ENCODE measurements at places on chromosomes 4 and X. TPM values are rescaled to one million over a fixed set of nuclear protein-coding genes. Genes with fewer than 3 reads are reported as not detected.

- DNase-seq = no peak
- no peak overlapping the region for H3K4me3 ChIP-seq
- no peaks in the 10 kb centered on the region for H3K4me1 ChIP-seq
- no peaks in the 10 kb centered on the region for H3K27me3 ChIP-seq
Measured at GRCh38 chr4:178463747-178464146, 1021.5 kb upstream of the AGA start.

The TGIF2LX gene
- total RNA-seq = not detected

GRCh38 chr4:184166736-184167135, 50.9 kb downstream of the ENPP6 start:
- no peaks in the 10 kb centered on the region for H3K36me3 ChIP-seq
- no peaks in the 10 kb centered on the region for H3K4me1 ChIP-seq
- DNase-seq = no peak
- H3K27ac ChIP-seq = no peak overlapping the region
- no peaks in the 10 kb centered on the region for H3K27me3 ChIP-seq
- H3K4me3 ChIP-seq = no peak overlapping the region

The RHOH gene
- total RNA-seq = 1.5 TPM

DNA sequence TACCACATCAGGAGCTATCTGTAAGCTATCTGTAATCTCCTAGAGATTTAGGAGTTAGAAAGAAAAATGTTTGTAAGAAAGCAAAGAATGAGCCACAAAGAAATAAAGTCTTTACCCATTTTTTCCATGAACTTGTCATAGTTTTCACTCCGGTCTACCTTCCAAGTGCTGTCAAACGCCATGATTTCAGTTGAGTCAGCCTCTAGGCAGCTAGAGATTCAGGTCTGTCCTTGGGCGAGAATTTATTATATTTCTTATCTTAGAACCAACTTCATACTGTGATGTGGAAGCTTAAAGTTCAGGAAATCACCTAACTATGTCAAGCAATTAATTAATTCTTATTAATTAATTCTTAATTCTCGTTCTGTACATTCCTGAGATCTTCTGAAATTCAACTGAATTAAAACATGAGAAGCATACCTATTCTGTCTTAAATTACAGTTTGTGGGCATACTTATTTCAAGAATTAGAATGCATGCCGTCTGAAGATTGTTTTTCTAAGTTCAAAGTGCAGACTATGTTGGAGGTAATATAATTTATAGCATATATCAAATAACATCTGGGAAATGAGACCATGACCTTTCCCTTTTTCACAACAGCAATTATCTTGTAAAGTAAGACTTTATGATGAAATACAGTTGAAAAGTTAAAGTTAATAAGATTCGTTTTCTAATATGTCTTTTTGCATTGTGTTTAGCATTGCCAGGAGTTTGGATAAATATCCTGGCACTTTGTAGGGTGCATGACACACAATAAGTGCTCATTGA, at the start of gene FABP2:
TSS of gene FABP2 (minus strand) at position 218 of the 767 bp plus-strand sequence. CDS start at position 182, 36 bp downstream.
- no peak within 1 kb of the TSS for H3K27ac ChIP-seq
- H3K27me3 ChIP-seq = no peaks in the 10 kb centered on the region
- H3K4me3 ChIP-seq = no peak within 1 kb of the TSS
- H3K36me3 ChIP-seq = no peaks in the 10 kb centered on the region

- no peak overlapping the region for H3K27ac ChIP-seq
- no peak overlapping the region for H3K4me3 ChIP-seq
- no peak for DNase-seq
Measured at GRCh38 chrX:66601522-66601921, 37.4 kb downstream of the EDA2R start.

The TLR2 gene
- 1.3 TPM for total RNA-seq

DNA sequence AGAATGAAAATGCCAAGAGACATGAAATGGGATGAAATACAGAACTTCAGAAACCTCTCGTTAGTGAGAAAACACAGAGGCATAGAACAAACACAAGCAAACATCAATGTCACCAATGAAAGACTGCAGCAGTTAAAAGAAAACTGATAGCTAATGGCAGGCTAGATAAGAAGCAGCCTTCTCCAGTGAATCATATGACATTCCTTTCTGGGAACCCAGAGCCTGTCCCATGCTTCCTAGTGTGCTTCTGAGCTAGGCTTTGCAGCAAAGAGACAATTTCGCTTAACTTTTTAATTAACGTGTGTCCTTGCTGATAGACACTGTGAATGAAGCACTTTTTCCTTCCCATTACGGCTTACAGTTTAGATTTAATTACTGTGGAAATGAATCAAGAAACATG, 444.6 kb downstream of the IL15 start:
- H3K4me1 ChIP-seq = no peaks in the 10 kb centered on the region
- no peaks in the 10 kb centered on the region for H3K27me3 ChIP-seq
- DNase-seq = no peak
- H3K4me3 ChIP-seq = no peak overlapping the region
- no peaks in the 10 kb centered on the region for H3K36me3 ChIP-seq

DNA sequence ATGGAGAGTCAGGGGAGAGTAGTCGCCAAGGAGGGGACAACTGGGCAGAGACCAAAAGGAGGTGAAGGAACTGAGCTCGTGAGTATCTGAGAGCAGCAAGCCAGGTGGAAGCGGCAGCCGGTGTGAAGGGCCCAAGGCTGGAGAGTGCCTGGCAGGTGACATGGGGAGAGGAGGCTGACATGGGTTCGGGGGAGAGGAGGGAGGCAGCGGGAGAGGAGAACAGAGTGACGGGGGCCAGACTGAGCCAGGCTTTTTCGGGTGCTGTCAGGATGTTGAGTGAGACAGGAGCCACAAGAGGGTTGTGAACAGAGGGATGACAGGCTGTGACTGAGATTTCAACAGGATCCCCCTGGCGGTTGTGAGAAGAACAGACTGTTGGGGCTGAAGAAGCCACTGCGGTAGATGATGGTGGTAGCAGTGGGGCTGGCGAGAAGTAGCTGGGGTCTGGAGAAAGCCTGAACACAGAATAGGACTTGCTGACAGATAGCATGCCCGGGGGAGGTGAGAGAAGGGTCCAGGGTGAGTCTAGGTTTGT, 5.7 kb downstream of the ELK1 start:
- H3K27ac ChIP-seq = no peak overlapping the region
- H3K36me3 ChIP-seq = no peaks in the 10 kb centered on the region
- H3K27me3 ChIP-seq = no peaks in the 10 kb centered on the region
- no peak overlapping the region for H3K4me3 ChIP-seq
- DNase-seq = no peak
